ENCODE measurements at places on chromosomes 5 and 9.
A peak's percentile ranks its signal among the peaks of the same experiment; 100 is the strongest.

- no peak for ATAC-seq
Measured at GRCh38 chr9:19269582-19269981, 39.1 kb downstream of the DENND4C start.

- no peak for ATAC-seq
Measured at GRCh38 chr5:80140496-80140895, 105.3 kb downstream of the THBS4 start.

GRCh38 chr9:17166346-17166745, 31.5 kb downstream of the CNTLN start:
- ATAC-seq = no peak

GRCh38 chr5:146607659-146608332, 91.8 kb upstream of the GPR151 start:
- ATAC-seq = no peak

DNA sequence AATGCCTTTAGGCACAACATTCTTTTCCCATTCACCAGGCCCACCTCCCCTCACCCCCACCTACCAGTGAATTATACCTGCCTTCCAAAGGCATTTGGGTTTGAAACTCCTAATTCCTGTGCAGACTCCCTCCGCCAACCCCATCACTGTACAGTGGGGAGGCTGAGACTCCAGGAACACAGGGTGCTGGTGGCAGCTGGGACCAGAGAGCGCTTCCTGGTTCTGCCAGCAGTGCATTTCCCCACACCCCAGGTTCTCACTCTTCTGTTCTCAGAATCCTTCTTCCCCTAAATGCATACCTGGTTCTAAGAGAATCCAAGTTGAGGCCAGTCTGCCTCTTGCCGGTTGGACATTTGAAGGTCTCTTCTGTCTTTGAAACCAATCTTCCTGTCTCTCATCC, 21.1 kb downstream of the SLC36A2 start:
- no peak for ATAC-seq

GRCh38 chr5:59559323-59559722, 334.2 kb downstream of the PDE4D start:
- ATAC-seq = no peak

- peak; percentile 34 for ATAC-seq
Measured at GRCh38 chr5:109516390-109516789, 106.6 kb upstream of the PJA2 start.

DNA sequence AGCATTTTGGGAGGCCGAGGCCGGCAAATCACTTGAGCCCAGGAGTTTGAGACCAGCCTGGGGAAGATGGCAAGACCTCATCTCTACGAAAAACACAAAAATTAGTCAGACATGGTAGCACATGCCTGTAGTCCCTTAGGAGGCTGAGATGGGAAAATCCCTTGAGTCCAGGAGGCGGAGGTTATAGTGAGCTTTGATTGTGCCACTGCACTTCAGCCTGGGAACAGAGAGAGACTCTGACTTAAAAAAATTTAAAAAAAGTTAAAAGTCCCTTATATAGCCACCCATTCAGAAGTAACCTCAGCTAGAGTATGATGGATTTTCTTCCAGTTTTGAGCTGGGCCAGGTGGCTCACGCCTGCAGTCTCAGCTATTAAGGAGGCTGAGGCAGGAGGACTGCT, 72.4 kb downstream of the UGCG start:
- no peak for ATAC-seq

DNA sequence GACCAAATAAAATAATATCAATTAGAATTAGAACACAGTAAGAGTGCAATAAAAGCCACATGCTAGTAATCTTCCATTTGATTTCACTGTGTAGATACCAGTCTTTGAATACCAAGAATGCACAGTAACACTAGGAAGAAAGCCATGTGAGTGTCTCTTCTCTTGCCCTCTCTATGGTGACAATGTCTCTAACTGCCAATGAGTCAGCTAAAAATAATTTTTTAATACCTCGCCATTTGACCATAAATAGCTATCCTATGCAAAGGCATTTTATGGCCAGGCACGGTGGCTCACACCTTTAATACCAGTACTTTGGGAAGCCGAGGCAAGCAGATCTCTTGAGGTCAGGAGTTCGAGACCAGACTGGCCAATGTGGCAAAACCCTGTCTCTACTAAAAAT, 30.6 kb downstream of the EDIL3 start:
- no peak for ATAC-seq

DNA sequence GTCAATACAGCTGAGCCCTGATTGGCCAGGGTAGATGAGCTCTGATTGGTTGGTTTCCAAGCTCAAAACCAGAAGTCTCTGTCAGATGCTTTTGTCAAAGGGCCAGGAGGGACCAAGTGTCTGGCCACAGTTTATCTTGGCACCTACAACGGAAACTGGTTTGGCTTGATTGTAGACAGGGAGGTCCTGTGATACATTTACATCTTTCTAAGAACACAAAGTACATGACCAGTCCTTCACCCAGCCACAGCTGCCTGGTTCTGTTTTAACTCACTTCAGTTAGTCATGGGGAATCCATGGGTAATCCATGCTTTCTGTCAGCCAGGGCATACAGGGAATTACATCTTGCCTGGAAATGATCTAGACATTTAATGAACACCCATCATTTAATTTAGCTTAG, 171.2 kb downstream of the SLC12A2 start:
- ATAC-seq = no peak

Measured in gastroesophageal sphincter (tissue), 4 donors.